Ascending aorta (tissue), 2 donors: ENCODE measurements at places on chromosomes 3 and 15.

- H3K4me3 ChIP-seq = no peak overlapping the region
- H3K27ac ChIP-seq = no peak overlapping the region
- H3K36me3 ChIP-seq = no peaks in the 10 kb centered on the region
These were observed 95.3 kb downstream of the CHL1 start for GRCh38 chr3:291646-292436.

GRCh38 chr3:95567346-95567745 lies 1247.0 kb upstream of the EPHA6 start:
- no peaks in the 10 kb centered on the region for H3K4me1 ChIP-seq
- no peak overlapping the region for H3K4me3 ChIP-seq
- no peak for DNase-seq
- H3K27me3 ChIP-seq = no peaks in the 10 kb centered on the region
- H3K36me3 ChIP-seq = no peaks in the 10 kb centered on the region

DNA sequence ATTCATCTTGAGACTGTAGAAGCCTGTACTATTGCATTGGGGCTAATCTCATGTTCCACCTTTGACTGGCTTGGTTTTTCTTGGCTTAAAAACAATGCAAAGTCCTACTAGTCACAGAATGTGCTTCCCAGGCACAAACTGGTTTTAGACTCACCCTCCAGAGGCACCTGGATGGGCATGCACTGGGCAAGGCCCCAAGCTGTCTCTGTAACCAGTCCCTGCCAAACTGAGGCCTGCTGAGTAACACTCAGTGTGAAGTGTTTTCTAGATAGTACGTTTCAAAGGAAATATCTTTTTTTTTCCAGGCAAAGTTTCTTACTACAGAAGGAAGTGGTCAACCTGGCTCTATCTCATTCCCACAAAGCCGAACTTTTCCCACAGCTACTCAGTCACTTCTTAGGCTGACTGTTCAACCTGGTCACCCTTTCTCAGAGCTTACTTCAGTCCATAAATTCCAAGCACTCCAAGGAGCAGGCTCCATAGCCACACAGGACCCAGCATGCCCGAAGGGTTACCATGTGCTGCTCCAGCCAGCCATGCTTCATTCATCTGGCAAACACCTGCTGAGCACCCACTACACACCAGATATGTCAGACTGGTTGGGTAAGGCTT lies 57.4 kb downstream of the NPTN start:
- no peak overlapping the region for H3K4me3 ChIP-seq
- H3K27me3 ChIP-seq = no peaks in the 10 kb centered on the region
- no peak overlapping the region for H3K27ac ChIP-seq
- DNase-seq = no peak
- no peaks in the 10 kb centered on the region for H3K4me1 ChIP-seq
- peaks cover 44% of the 10 kb centered on the region for H3K36me3 ChIP-seq

DNA sequence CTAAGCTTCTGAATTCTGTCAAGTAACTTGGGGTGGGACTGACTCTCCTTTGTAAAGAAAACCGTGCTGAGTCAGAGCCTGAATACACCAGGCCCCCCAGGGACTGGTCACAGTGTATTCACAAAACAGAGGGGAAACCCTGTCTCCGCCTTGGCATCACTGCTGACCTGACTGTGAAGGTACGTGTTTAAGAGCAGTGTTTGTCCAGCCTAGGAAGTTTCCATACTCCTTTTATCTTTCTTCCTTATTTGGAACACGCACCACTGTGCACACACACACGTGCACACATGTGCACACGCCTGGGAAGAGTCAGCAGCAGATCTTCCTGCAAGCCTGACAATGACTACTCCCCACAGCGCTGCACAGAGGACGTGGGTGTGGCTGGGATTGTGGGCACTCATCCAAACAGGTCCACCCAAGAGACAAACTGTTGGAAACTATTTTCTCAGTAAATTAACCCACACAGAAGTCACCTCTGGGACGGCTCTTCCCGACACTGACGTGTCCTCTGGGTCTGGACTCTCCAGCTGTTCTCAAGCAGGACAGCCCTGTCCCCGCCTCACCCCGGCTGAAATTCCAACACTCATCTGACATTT lies 87.7 kb downstream of the ATP10A start:
- H3K4me1 ChIP-seq = peaks cover 25% of the 10 kb centered on the region
- no peaks in the 10 kb centered on the region for H3K27me3 ChIP-seq
- H3K4me3 ChIP-seq = no peak overlapping the region
- DNase-seq = no peak

DNA sequence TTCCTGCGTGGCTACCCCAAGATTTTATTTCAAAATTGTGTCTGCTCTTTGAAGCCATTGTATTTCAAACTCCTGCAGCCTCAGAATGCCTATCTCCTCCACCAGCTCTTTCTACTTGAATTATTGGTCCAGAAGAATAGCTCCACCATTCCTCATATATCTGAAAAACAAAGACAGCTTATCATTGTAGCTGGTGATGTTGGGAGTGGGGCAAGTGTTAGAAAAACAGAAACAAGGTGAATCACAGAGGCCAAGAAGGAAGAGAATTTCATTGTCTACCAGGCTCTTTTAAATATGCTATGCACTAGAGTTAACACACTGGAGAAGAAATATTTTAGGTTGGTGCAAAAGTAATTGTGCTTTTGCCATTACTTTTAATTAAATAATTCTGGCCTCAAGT lies 307.9 kb upstream of the ROPN1 start:
- peaks cover 11% of the 10 kb centered on the region for H3K36me3 ChIP-seq
- no peak overlapping the region for H3K27ac ChIP-seq
- H3K4me3 ChIP-seq = no peak overlapping the region
- H3K4me1 ChIP-seq = no peaks in the 10 kb centered on the region
- no peak for DNase-seq

GRCh38 chr15:38651328-38652038 lies 86.9 kb upstream of the RASGRP1 start:
- no peak overlapping the region for H3K27ac ChIP-seq
- DNase-seq = no peak
- no peaks in the 10 kb centered on the region for H3K27me3 ChIP-seq
- no peaks in the 10 kb centered on the region for H3K4me1 ChIP-seq
- H3K36me3 ChIP-seq = no peaks in the 10 kb centered on the region

GRCh38 chr15:34122771-34123183 lies 20.9 kb downstream of the PGBD4 start:
- H3K27ac ChIP-seq = no peak overlapping the region
- no peak overlapping the region for H3K4me3 ChIP-seq
- DNase-seq = no peak

DNA sequence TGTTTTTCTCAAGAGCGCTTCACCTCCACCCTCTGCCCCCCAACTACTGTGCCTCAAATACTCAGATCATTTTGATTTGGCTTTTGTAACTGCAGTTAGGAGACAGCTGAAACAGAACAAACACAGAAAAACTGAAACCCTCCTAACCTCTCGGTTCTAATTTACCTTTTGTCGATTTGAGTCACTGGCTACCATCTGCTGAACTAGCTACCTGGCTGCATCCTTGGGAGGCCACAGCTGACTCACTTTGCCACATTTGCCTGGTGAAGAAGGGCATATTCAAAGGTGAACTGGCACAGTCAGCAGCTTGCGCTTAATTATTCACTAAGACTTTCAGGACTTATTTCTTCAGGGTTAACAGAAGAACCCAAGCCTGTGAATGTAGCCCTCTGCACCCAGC lies 117.7 kb downstream of the FOXB1 start:
- H3K4me1 ChIP-seq = no peaks in the 10 kb centered on the region
- no peaks in the 10 kb centered on the region for H3K27me3 ChIP-seq
- no peak for DNase-seq

DNA sequence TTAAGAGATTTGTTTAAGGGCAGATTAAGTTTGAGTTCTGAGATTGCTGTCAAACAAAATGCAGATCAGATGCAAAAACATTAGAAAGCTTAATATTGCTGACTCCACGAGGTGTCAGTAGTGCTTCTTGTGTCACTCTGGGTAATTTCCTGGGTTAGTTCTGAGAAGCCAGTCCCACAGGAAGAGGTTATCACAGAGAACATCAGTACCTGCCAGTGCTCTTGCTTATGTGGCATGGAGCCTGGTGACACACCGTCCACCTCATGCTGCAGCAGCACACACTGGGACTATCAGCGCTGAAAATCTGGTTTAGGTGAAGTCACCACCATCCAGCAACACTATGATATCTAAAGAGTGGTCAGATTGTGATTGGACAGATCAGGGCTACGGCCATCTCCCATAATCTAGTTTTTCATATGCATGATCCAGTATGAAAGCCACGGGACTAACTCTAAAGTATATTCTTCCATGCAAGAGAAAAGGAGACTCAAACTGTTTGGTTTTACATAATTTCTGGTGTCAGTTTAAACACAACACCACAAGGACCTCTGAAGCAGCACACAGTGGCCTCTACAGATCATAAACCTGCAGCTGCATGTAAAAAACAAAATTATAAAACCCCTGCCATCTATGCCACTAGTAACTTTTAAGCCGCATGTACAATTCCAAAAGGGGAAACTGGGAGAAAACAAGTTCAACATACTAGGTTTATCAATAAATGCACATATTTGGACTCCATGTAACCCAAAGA lies 36.1 kb upstream of the MYO5C start:
- DNase-seq = no peak
- no peaks in the 10 kb centered on the region for H3K4me1 ChIP-seq
- H3K4me3 ChIP-seq = no peak overlapping the region
- H3K36me3 ChIP-seq = peaks cover 13% of the 10 kb centered on the region
- no peak overlapping the region for H3K27ac ChIP-seq

GRCh38 chr3:11567516-11568467 lies 75.9 kb downstream of the VGLL4 start:
- H3K4me1 ChIP-seq = peaks cover 16% of the 10 kb centered on the region
- H3K4me3 ChIP-seq = peak overlapping the region; percentile 29
- peak overlapping the region; percentile 97 for H3K27ac ChIP-seq
- peaks cover 18% of the 10 kb centered on the region for H3K36me3 ChIP-seq

DNA sequence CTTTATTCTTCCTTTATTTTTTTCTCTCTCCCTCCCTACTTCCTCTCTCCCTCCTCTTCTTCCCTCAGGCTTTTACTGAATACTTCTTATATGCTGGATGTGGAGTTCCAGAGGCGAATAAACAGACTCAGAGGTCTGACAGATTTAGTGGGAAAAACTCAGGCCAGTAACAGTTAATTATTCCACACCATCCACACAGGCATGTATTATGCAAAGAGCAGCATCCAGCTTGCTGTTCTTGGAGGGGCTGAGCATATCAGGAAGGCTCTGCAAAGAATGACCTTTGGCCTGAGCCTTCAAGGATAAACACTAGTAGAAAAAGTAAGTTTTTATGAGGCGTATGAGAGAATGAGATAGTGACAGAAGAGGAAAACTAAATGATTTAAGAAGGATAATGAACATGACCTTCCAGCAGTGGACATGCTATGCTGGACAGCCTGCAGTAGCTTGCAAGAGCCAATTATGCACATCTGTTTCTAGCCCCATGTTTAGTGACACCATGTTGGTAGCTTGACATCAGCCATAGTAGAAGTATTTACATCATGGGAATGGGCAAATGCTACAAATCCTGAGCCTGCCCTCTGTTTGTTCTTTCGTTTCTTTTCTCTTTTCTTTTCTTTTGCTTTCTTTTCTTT lies 387.4 kb downstream of the EPHB1 start:
- no peak overlapping the region for H3K27ac ChIP-seq
- no peak for DNase-seq
- no peaks in the 10 kb centered on the region for H3K36me3 ChIP-seq
- H3K4me1 ChIP-seq = no peaks in the 10 kb centered on the region
- no peak overlapping the region for H3K4me3 ChIP-seq

DNA sequence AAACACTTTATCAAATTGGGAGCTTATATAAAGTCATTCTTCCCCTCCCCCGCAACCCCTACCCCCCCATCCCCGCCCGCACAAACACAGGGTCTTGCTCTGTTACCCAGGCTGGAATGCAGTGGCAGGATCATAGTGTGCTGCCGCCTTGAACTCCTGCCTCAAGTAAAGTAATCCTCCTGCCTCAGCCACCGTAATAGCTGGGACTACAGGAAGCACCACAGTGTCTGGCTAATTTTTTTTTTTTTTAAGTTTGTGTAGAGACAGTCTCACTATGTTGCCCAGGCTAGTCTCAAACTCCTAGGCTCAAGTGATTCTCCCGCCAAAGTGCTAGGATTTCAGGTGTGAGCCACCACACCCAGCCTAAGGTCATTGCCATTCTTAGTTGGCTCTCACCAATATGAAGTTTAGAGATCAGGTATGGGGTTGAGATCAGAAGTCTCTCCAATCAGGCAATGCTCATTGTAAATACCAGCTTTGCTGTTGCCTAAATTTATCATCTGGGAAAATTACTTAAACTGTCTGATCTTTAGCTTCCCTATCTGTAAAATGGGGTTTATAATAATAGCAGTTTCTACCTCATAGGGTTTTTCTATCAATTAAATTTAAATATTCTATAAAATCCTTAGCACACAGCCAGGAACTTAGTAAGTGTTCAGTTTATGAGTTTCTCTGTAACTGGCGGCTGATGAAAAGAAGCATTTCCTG lies 60.3 kb downstream of the TGFBR2 start:
- no peak for DNase-seq
- peak overlapping the region; percentile 16 for H3K27ac ChIP-seq
- no peak overlapping the region for H3K4me3 ChIP-seq
- H3K4me1 ChIP-seq = no peaks in the 10 kb centered on the region

DNA sequence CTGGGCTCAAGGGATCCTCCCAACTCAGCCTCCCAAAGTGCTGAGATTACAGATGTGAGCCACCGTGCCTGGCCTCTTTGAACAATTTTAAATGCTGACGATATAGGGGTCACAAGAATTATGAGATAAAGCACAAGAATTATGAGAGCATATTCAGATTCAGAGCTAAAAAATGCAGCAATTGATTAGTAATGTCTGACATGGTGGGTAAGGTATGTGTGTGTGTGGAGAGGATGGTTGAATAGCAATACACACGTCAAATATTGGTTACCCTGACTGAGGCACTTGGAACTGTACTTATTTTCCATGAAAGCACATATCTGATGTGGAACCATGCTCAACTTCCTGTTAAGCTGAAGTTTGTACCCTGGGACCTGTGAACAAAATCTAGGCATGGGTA lies 115.6 kb downstream of the EOMES start:
- no peaks in the 10 kb centered on the region for H3K4me1 ChIP-seq
- H3K36me3 ChIP-seq = no peaks in the 10 kb centered on the region
- no peak overlapping the region for H3K27ac ChIP-seq
- no peak overlapping the region for H3K4me3 ChIP-seq

DNA sequence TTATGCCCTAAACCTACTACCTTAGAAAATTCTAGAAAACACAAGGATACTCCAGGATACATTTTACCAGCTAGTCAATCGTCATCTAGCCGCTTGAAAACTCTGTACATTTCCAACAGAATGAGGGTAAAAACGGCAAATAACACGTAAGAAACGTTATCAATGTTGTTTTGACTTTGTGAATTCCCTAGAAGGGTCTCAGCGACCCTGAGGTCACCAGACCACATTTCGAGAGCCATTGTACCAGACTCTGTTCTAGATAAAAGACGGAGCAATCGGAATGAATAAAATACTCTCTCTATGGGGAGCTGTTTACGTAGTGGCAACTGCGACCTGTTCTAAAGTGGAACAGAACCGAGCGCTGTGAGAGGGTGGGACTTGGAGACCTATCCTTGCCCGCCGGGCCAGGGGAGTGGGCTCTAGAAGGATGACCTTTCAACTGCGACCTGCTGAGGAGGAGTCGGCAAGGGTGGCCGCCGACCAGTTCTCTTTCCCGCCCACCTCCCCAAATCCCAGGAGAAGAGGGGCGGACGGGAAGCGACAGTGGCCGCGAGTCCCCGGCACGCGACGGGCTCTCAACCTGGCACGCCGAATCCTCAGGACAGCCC lies 778 bp upstream of the AP4E1 start:
- H3K4me1 ChIP-seq = peaks cover 24% of the 10 kb centered on the region
- DNase-seq = peak; percentile 78
- H3K27me3 ChIP-seq = no peaks in the 10 kb centered on the region
- peak overlapping the region; percentile 84 for H3K4me3 ChIP-seq

GRCh38 chr3:31165399-31165860 lies 271.0 kb upstream of the GADL1 start:
- peak overlapping the region; percentile 66 for H3K27ac ChIP-seq
- DNase-seq = no peak
- H3K4me1 ChIP-seq = no peaks in the 10 kb centered on the region
- H3K27me3 ChIP-seq = no peaks in the 10 kb centered on the region
- no peak overlapping the region for H3K4me3 ChIP-seq
